ENCODE measurements at places on chromosomes 16 and 17. TPM values are rescaled to one million over a fixed set of nuclear protein-coding genes. Genes with fewer than 3 reads are reported as not detected.

Gene OTOP3
- total RNA-seq, result not detected

Gene VAC14
- total RNA-seq, result 49.1 TPM

DNA sequence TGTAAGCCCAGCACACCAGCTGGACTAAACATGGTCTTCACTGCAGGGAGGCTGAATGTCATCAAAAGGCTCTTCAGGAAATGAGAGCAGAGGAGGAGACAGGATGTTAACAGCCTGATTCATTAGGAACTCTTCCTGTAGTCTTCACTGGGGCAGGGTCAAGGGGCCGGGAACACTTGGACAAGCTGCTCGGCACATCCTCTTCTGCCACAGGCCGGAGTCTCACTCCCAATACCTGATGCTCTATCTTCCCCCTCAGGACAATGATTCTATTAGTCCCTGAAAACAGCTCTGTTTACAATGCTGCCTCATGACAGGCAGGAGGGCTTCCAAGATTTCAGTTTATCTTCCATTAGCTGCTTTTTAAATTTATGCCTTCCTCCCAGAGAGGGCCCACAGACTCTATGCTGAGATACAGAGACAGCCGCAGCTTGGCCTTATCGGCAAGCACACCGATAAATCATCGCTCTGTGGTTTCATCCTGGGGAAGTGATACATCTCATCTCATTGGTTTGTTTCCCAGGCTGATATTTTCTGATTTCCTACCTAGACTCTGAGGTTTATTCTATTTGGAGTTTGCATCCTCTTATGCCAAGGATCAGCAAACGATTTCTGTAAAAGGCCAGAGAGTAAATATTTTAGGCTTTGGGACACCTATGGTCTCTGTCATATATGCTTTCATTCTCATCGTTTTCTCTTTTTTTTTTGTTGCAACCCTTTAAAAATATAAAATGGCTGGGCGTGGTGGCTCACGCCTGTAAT, 214.0 kb upstream of the ASIC2 start:
- H3K27me3 ChIP-seq, result no peaks in the 10 kb centered on the region
- peak overlapping the region; percentile 11 for H3K27ac ChIP-seq
- DNase-seq, result no peak
- H3K36me3 ChIP-seq, result no peaks in the 10 kb centered on the region
- no peak overlapping the region for H3K4me3 ChIP-seq

GRCh38 chr16:12062343-12063003, 85.9 kb downstream of the SNX29 start:
- no peaks in the 10 kb centered on the region for H3K27me3 ChIP-seq
- DNase-seq, result peak; percentile 90
- peaks cover 9% of the 10 kb centered on the region for H3K36me3 ChIP-seq
- H3K4me3 ChIP-seq, result no peak overlapping the region
- peak overlapping the region; percentile 80 for H3K27ac ChIP-seq
- peaks cover 26% of the 10 kb centered on the region for H3K4me1 ChIP-seq

DNA sequence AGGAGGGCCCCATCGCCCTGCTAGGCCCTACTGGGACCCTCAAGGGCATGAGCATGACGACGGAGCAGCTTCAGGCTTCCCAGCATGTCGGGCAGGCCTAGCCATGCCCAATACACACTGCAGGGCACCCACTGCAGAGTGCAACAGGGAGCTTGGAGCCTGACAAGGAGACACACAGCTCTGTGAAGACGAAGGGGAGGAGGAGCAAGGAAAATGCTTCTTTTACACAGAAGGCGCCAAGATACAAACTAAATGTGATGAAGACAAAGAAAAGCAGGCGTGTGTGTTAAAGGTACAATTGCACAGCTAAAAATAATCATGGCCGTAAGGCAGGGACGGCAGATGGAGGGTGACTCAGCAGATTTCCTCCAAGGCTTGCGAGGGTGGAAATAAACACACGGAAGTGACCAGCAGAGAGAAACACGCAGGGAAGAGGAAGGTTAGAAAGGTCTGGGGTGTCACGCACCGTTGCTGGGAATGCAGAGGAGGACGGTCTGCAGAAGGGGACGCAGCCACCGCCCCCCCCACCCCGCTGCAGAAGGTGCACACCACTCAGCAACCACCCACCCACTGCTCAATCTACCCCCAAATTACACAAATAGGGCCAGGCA, 108.5 kb downstream of the ZNF778 start:
- no peaks in the 10 kb centered on the region for H3K36me3 ChIP-seq
- H3K27ac ChIP-seq, result peak overlapping the region; percentile 71

DNA sequence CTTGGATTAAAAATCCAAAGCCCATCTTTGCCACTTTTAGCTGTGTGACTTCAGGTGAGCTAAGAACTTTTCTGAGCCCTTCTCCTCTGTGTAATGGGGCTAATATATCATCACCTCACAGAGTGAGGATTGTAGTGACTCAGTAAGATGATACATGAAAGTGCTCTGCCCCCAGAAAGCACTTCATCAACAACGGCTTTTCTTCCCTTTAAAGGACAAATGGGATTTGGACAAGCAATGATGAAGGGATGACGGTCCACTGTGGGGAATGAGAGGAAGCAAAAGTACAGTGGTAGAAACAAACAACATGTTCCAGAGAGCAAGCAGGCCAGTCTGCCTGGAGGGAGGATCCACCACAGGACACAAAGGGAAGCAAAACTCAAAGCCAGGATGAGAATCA, 14.3 kb upstream of the TMED6 start:
- H3K4me3 ChIP-seq, result no peak overlapping the region
- no peak for DNase-seq
- H3K27ac ChIP-seq, result no peak overlapping the region

Data from lower lobe of right lung (tissue), 2 donors.